Osteoblast (primary cell): ENCODE measurements at places on chromosomes 6 and 20.
A peak's percentile ranks its signal among the peaks of the same experiment; 100 is the strongest.

DNA sequence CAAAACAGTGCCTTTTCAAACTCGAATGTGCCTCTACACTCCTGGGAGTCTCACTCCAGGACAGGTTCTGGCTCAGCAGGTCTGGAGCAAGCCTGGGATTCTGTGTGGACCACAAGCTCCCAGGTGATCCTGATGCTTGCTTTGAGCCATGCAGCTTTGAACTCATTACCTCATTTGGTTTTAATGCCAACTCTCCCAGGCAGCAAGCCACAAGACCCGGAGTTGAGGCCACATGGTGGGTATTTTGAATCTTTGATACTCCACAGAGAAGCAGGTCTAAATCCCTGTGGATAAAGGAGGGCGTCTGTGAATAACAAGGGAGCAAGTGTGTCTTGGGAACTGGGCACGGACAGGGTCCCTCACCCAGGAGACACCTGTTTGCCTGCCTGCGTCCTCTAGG is 205.4 kb upstream of the CST7 start:
- DNase-seq: no peak

GRCh38 chr20:64154590-64155257 is 9.5 kb upstream of the MYT1 start:
- peak; percentile 88 for DNase-seq

GRCh38 chr20:54345821-54346220 is 129.6 kb upstream of the DOK5 start:
- DNase-seq: peak; percentile 54

- DNase-seq: no peak
Observed at GRCh38 chr6:29325777-29326176, 24.3 kb downstream of the OR14J1 start.

GRCh38 chr6:110595112-110595511 is 118.7 kb upstream of the SLC22A16 start:
- DNase-seq: no peak

DNA sequence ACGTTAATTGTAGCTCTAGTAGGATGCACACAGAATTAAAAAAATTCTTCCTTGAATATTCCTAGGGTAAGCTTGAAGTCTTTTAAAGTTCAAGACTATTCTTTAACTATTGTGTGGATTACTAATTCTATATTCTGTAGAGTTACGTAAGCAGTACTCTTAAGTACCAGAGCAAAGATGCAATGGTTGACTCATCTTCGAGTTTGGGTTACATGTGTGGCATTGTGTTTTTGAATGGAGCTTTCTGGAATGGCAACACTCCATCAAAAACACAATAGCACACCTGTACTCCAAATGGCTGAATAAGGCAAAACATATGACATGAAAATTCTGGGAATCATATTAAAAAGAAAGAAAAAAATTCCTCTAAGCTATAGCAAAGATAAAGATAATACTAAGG is 33.5 kb upstream of the CEP162 start:
- DNase-seq: no peak

- DNase-seq: peak; percentile 97
Observed at GRCh38 chr20:46174469-46175126, 56.5 kb downstream of the CD40 start.

- DNase-seq: no peak
Observed at GRCh38 chr6:22896696-22897095, 327.3 kb downstream of the HDGFL1 start.

GRCh38 chr6:111566873-111567517 is 38.7 kb downstream of the TRAF3IP2 start:
- DNase-seq: no peak

DNA sequence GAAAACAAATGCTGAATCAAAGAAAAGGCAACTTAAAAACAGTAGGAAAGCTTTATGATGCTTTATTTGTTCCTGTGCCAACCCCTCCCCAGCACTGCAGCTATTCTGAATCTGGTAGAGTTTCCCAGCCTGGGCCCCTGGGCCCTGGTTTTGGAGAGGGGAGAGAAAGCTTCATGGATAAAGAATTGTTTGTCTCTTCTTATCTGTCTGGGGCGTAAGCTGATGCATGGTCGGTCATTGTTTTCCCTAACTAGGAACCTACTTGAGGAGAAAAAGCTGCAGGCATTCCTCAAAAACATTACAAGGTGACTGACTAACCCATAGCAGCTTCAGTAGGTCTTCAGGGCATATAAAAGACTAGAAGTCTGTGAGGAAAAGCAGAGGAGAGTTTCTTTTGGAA is 758.1 kb upstream of the EPHA7 start:
- DNase-seq: no peak

DNA sequence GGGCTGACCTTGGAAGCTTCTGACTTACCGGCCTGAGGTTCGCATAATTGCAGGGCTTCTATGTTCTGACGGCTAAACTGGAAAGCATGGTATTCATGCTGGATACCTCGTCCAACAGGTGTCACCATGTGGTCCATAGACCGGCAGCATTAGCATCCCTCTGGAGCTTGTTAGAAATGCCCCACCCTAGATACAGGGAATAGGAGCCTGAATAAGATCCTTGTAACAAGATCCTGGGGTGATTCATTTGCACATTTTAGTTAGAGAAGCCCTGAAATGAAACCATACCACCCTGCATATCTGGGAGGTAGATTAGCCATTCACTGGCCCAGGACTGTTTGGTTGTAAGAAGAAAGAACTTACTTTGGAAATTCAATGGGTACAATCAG is 77.7 kb downstream of the TMEM170B start:
- DNase-seq: no peak

DNA sequence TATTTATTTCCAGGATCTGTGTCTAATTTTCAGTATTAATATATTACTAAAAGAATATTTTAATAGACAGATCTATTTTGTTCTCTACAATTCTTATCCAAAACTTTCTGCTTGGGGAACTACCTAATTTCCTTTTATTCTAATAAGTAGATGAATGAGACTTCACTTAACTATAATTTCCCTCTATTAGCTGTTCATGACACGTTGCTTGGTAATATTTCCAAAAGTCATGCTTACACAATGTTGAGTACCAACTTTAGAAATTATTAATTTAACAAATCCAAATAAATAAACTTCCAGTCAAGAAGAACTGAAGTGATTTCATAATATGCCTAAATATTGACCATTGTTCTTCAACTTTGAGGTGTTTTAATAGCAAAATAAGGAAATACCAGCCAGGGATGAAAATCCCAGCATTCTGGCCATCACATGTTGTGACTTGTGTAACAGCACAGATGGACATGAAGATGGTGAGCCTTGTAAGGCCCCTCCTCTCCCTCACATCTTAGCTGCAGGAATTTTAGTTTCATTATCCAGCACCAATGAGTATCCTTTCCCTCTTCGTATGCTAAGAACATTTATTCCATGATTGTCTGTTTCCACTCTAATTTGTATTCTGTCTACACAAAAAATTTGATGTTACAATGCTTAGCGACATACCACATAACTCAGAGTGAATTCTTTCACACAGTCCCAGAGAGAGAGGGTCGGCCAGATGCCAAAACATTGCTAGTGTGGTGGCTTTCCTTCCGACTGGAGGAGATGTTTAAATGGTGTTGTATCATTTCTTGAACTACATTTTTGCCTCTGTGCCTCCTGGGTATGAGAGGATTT is 137.5 kb downstream of the FOXA2 start:
- no peak for DNase-seq

DNA sequence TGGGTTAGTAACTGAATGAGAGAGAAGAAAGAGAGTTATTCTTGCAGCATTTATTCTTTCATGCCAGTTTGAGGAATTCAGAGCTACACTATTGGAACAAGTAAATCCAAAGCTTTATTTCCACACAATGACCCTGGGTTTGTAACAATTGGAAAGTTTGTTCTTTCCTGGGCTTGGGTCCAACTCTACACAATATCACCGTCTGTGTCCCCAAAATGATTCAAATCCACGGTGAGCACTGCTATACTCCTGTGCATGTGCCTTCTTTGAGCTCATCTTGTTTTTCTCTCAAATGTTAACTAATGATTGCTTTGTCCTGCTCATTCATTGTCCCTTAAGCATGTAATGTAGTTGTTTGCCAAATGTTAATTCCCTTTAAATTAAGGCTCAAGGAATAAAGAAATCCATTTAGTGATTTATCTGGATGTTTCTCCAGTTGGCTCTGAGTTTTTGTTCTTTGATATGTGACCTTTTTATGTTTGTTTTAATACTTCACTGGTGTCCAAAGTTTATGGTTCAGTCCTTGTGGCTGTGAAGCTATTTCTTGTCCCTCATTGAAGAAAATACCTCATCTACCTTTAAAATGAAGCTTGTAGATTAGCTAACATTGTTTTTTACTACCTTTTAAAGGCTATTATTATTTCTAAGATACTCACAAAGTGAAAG is 20.5 kb upstream of the CRISP3 start:
- DNase-seq: no peak

GRCh38 chr6:124765280-124765679 is 197.0 kb upstream of the RNF217 start:
- DNase-seq: no peak

DNA sequence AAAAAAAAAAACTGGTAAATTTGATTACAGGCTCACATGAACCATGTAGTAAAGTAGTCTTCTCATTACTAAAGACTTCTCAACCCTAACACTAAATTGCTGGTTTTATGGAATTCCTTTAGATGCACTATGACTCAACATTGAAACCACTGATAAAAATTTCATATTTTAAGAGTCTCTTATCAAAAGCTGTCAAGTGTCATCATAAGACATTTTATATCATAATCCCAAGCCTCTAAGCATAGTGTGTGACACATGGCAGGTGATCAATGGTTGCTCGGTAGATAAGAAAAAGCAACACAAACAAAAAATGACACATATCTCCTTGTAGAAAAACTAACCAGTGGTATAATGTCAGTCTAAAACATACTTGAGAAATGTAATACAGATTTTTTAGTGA is 258.4 kb downstream of the RNGTT start:
- DNase-seq: peak; percentile 29

GRCh38 chr20:46461808-46462207 is 51.6 kb downstream of the ZNF334 start:
- DNase-seq: no peak

- peak; percentile 88 for DNase-seq
Observed at GRCh38 chr6:149862922-149863697, 1.0 kb downstream of the LRP11 start.

DNA sequence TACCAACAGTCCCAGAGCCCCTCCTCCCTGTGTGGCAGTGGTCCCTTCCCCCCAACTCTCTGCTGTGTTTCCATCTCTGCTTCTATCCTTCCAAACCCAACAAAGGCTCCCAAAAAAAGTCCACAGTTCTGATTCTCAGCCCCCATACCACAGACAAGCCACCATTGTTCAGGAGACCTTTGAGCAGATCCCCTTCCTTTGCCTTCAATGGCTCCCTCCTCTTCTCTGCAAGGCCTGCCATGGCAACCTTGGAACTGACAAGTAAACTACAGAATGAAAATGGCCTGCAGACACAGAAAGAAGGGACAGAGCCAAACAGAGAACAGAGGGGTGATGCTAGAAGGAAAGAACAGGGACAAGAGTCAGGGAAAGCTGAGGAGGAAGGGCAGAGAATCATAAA is 23.2 kb downstream of the OR2H2 start:
- DNase-seq: no peak

DNA sequence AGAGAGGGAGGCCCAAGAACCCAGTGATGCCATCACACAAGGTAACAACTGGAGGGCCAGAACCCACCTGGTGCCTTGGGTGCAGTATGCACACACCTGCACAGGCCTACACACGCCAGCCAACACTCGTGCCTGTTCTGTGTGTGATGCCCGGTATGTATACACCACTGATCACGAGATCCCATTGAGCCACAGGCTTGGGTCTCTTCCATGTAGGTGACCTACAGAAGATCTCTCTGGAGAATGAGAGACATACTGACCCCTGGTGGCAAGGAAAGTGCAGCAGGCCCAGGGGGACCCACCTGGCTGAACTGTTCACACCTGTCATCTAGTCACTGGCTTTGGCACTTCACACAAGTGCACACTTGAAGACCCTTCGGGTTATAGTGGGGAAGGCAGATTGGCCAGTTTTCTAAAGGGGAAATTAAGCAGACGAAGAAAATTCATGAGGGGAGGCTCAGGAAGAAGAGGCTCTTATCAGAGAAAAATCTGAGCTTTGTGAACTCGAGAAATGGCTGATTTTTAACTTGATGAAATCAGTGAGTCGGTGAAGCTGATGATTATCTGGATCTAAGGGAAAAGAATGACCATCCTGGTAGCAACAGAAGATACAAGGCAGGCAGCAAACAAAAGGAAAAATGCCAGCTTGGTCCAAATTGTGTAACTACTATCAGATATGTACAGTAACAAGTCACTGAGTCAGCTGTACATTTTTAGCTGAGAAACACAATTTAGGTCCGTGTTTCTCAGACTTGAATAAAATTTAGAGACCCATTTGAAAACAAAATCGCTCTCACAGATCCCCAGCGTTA is 69.1 kb upstream of the PBOV1 start:
- no peak for DNase-seq

DNA sequence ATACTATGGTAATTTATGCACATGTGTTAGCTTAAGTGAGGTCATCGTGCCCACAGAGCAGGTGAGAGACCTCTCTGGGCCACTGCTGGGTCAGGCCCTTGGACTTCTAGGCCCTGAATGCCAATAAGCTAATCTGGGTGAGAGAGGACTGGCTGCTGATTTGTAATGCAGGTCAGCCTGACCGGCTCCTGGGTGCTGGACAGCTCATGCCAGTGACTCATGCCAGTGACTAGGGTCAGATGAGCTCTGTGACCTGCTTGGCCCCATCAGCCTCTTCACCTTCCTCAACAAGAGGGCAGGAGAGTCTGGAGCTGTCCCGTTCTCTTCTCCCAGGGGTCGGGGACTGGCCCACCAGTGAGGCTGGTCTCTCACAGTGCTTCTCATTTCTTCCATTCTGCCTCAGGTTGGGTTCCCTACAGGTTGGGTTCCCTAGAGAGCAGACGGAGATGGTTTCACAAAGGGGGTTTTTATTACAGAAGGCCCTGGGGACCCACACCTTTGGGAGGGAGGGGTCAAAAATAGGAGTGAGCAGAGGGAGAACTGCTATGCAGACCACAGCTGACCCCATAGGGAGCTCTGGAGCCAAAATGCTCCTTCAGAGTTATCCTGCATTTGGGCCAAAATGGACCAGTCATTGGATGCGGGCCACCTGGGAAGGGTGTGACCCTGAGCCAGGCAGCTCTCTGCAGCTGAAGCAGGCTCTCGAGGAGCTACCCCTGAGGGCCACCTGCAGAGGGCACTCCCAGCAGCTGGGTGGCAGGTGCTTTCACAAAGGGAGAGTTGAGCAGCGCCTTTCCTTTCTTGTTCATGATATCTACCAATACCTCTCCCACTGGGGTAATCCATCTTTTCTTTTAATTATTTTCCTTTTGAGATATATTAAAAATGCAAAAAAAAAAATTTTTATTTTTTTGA is 2.2 kb upstream of the OXT start:
- peak; percentile 86 for DNase-seq

- DNase-seq: no peak
Observed at GRCh38 chr20:44990957-44991356, 24.6 kb downstream of the STK4 start.

- peak; percentile 19 for DNase-seq
Observed at GRCh38 chr6:155108070-155108820, 113.1 kb downstream of the TIAM2 start.
